ENCODE measurements at places on chromosomes 5 and 9.
A peak's percentile ranks its signal among the peaks of the same experiment; 100 is the strongest.

- no peak for DNase-seq
Observed at GRCh38 chr5:144173766-144174165, 3.1 kb downstream of the KCTD16 start.

GRCh38 chr9:82736126-82736525 is 326.8 kb downstream of the RASEF start:
- no peak for DNase-seq

DNA sequence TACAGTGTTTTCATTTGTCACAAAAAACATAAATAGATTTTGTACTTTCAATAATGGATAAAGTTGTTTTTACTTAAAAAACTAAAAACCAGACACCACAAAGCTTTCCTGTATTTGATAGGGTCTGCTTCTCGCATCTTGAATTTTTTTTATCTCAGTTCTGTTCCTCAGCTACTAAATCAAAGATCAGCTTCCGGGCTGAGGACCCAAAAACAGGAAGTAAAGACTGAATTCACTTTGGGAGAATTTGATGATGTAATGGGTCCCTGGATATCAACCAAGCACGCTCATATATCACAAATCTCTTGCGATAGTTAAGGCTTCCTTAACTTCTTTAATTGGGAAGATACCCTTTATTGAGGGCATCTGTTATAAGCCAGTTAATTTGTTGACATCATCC is 24.1 kb downstream of the ITK start:
- DNase-seq, result no peak

DNA sequence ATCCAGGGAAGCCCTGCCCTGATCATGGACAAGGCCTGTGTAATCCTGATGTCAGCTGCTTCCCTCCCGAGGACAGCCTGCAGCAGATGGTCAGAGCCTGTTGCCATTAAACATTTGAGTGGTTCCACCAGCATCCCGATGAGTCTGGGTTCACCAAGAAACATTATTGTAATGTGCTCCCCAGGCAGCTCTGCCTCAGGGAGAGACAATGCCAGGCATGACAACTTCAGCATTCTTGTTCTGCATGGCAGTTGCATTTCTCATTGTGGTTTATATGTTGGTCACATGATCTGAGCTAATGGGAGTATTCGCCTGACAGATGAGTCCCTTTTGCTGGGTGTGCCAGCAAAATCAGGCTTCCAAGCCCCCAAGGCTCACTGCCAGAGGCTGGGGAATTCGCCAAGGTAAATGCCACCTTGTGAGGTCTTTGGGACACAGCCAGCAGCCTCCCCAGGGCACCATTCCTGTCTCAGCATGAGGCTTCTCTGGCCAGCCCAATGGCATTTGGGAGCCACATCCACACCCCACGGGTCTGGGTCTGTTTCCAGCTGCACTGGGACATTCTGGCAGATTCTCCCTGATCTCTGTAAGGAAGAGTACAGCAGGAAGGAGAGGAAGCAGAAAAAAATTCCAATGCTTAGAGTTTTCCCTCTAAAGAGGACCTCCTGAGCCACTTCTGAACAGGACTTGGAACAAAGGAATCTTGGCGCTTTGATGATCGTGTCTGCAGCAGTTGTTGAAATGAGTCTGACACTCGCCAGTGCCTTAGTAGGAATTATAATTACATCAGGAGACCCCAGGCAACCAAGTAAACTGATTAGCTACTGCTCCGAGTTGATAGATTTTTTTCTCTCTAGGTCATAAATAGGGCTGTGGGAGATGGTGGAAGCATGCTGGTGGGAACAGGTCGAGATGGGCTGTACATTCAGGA is 18.7 kb downstream of the KCNIP1 start:
- DNase-seq, result no peak

- no peak for DNase-seq
Observed at GRCh38 chr9:110133608-110134210, 74.2 kb downstream of the C9orf152 start.

DNA sequence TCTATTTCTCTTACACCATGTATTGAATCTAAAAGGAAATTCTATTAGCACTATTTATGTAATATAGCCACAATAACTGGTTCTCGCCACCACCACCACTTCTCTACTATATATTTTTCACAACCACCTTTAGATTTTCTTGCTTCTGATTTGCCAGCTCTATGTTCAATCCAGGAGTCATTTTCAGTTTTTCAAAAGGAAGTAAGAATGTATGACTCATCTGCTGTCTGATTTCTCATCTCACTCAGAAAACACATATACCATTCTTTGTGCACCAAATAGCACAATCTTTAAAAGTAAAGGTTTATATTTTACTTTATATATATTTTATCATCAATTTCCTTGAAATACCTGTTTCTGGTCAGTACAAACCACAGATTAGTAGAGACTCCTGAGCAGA is 1127.5 kb downstream of the TAF11L14 start:
- DNase-seq, result no peak

DNA sequence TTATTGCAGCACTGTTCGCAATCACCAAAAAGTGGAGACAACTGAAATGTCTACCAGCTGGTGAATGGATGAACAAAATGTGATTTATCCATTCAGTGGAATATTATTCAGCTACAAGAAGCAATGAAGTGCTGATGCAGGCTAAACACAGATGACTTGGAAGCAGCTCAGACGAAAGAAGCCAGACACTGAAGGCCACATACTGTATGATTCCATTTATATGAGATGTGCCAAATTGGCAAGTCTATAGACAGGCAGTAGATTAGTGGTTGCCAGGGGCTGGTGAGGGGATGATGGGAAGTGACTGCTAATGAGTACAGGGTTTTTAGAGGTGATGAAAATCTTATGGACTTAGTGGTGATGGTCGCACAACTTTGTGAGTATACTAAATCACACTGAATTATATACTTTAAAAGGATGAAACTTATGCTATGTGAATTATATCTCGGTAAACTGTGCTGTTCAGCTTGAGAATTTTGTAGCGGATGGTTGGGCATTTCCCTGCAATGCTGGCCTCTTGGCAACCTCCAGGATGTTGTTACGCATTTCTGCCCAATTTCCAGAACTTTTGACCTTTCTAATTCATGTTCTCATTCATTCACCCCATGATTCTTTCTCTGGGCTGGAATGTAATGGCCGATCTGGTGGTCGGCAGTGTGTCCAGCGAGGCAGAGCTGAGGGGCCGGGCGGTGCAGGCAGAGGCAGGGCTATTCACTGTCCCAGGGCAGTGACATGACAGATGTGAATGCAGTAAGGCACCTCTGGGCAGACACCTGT is 22.0 kb upstream of the WNK2 start:
- peak; percentile 51 for DNase-seq

DNA sequence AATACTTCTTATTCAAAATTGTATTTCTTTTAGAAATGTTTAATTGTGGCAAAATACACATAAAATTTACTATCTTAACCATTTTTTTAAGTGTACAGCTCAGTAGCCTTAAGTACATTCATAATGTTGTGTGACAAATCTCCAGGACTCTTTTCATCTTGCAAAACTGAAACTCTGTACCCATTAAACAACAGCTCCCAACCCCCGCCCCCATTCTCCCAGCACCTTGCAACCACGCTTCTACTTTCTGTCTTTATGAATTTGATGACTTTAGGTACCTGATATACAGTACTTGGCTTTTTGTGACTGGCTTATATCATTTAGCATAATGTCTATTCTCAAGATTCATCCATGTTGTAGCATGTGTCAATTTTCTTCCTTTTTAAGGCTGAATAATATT is 2.8 kb upstream of the IL5 start:
- no peak for DNase-seq
